ENCODE measurements at places on chromosomes 6 and 20.

- DNase-seq: no peak
These were observed 82.4 kb upstream of the SMLR1 start for GRCh38 chr6:130744576-130745366.

DNA sequence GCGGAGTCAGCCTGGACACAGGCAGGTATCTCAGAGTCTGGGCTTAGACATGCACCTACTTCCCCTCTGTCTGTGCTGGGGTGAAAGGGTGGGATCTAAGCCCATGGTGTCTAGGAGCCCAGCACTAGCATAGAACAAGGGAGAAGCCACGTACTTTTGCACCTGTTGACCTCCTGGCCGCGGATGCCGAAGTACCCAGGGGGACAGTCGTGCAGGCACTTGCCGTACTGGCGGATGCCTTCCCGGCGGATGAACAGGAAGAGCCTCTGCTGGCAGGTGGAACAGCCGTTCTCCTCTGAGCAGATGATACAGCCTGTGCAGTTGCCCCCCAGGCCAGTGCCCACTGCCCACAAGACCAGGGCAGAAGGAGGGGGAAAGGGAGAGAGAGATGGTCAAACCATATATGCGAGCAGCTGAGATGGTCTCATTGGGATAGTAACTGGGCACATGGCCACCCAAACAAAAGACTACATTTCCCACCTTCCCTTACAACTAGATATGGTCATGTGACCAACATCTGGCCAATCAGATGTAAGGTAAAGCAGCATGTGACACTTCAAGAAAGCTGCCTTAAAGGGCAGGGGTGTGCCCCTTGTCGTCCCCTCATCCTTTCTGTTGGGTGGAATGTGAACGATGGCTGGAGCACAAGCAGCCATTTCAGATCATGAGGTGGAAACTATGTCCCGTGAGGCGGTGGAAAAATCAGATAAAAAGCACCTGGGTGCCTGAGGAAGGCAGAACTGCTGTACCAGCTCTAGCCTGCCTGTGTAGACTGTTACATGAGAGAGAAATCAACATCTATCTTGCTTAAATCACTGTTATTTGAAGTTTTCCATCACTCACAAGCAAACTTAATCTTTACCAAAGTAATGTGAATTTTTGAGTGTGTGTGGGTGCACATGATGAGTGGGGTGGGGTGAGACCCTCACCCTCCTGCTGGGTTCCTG lies 34.0 kb downstream of the RSPO4 start:
- no peak for DNase-seq

DNA sequence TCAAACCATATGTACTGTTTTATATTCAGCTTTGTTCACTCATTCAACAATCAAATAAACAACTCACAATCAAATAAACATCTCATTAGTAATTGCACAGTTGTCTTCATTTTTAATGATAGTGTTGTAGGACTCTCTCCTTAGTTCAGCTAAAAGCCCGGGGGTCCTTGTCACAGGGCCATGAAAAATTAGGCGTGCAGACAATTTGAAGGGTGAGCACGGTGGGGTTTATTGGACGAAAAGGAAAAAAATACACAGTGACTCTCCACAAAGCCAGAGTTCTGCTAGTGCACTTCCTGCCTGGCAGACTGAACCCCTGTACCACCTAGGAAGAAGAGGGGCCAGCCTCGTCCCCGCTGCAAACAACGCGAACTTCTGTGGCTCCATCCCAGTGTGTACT lies 257.6 kb upstream of the FLRT3 start:
- DNase-seq: no peak

DNA sequence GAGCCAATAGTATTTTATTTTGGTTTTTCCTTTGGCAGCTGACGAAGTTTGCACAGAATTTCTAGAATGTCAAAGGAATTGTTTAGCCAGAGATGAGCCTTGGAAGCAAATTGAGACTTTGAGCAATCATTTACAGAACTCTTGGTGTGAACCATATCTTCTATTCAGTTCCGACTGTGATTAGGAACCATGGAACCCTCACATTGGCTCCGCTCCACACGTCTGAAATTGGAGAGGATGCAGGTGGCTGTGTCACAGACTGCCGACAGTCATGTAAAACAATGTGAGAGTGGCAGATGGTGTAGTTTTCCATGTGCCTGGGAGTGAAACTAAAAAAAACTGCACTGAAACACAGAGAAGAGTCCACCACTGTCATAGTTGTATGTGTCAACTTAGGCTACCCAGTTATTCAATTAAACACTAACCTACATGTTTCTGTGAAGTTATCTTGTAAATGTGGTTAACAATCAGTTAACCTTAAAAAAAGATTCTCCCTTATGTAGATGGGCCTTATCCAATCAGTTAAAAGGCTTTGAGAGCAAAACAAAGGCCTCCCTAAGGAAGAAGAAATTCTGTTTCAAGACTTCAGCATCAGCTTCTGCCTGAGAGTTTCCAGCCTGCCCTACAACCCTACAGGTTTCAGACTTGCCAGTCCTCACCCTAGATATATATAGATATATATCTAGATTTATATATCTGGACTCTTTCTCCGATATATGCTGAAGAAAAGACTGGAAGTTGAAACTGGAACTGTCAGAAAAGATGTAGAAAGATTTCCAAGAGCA lies 3.3 kb upstream of the HMGN4 start:
- DNase-seq: no peak

- no peak for DNase-seq
These were observed 86.6 kb upstream of the QKI start for GRCh38 chr6:163327921-163328320.

DNA sequence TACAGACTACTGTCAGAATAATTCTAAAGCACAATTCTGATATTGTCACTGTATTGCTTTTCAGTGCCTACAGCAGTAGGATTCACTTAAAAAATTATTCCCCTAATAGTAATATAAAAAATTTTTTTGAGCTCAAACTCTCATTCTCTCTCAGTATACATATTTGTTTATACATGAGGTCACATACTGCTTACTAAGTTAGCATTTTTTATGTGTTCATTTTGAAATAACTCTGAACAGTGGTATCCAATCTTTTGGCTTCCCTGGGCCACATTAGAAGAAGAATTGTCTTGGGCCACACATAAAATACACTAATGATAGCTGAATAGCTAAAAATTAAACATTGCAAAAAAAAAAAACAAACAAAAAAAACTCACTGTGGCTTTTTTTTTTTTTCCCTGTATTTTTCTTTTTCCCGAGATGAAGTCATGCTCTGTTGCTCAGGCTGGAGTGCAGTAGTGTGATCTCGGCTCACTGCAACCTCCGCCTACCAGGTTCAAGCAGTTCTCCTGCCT lies 38.6 kb downstream of the ASXL1 start:
- no peak for DNase-seq

- no peak for DNase-seq
These were observed 513.3 kb upstream of the NOX3 start for GRCh38 chr6:155968921-155969320.

GRCh38 chr20:32635764-32636163 lies 38.0 kb downstream of the C20orf203 start:
- no peak for DNase-seq

DNA sequence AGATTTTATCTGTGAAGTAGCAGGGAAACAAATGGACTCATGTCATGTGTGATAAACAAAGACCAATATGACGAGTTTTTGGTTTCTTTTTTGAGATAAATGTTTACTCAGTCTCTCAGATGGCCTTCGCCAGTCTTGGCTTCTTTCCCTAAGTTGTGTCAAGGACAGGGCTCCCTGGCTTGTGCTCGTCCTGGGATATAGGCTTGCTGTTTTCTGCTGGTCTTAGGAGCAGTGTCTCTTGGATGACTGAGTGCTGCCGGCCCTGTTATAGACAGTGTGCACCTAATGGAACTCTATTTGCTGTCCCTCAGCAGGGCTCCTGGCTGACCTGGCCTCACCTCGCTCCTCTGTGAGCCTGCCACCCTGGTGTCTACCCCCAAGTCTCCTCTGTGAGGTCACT lies 324.1 kb upstream of the SYNCRIP start:
- DNase-seq: no peak

DNA sequence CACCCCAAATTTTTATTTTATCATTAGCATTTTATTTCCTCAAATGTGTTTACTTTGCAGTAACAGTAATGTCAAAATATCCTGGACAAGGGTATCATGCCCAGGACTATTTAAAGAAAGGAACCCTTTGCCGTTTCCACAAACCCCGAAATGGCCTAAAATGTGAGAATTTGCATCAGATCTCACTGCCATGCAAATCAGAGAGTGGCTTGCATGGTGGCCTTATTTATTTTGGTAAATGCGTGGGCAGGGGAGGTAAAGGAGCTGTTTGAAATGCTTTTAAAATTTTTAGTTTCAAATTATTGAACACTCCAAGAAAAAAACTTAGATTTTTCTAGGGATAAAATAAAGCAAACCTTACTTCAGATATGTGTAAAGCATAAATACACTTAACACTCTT lies 43.8 kb downstream of the ADAT2 start:
- no peak for DNase-seq

DNA sequence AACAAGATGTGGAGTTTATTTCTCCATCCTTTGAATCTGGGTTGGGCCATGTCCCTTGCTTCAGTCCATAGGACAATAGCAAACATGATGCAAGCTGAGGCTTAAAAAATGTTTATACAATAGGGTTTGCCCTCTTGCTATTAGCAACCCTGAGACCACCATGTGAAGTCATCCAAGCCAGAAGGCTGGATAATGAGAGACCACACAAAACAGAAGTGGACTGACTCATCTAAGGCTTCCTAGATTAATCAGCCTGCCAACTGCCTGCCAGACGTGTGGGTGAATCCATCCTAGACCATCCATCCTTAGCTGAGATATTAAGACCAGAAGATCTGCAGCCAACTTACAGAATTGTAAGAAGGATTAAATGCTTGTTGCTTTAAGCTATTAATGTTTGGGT lies 38.1 kb upstream of the ISM1 start:
- DNase-seq: no peak

DNA sequence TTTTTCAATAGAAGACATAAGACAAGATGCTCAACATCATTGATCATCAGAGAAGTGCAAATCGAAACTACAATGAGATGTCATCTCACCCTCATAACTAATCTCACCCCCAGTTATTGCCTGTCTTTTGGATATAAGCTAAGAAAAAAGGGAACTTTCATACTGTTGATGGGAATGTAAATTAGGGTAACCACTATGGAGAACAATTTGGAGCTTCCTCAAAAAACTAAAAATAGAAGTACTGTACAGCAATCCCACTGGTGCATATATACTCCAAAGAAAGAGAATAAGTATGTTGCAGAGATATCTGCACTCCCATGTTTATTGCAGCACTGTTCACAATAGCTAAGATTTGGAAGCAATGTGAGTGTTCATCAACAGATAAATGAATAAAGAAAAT lies 26.4 kb upstream of the PHF3 start:
- DNase-seq: no peak

DNA sequence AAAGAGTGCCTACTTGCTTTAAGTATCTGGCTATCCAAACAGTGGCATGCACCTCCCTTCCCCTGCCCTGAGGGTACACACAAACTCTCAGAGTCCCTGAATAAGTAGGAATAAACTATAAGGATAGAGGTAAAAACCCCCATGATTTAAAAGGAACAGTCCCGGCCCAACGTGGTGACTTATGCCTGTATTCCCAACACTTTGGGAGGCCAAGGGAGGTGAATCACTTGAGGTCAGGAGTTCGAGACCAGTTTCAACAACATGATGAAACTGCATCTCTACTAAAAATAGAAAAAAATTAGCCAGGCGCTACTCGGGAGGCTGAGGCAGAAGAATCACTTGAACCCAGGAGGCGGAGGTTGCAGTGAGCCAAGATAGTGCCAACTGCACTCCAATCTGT lies 22.2 kb downstream of the SAMHD1 start:
- no peak for DNase-seq

DNA sequence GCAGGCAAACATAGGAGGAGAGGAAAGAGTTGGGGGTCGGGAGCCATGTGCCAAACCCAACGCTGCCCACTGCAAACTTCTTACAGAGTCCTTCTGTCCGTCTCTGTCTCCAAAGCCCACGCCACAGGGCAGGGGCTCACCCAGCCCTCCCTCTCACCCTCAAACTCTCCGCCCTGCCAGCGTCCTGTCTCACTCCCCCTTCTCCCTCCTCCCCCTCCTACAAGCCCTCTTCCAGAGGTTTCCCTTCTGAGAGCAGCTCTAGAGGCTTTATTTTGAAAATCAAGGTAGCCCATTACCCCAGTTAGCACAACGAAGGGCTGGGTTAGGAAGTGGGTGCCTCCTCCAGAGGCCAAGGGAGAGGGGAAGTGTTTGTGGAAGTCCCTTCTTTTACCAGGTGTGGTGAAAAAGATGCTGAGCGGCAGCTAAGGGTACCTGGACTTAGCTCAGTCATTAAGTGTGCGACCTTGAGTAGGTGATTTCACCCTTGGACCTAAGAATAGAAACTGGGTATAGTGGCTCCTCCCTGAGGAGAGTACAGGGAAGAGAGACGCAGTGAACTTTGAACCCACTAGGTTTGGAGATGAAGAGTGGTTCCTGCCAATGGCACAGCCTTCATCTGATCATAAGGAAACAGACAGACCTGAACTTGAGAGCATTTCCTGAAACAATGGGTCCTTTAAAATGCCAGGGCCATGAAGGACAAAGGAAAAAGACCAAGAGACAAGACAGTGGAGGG lies 123.8 kb downstream of the BANF2 start:
- DNase-seq: no peak

GRCh38 chr6:75372884-75373283 lies 88.3 kb upstream of the TMEM30A start:
- no peak for DNase-seq

GRCh38 chr20:16571333-16571732 lies 1.9 kb downstream of the KIF16B start:
- DNase-seq: no peak

DNA sequence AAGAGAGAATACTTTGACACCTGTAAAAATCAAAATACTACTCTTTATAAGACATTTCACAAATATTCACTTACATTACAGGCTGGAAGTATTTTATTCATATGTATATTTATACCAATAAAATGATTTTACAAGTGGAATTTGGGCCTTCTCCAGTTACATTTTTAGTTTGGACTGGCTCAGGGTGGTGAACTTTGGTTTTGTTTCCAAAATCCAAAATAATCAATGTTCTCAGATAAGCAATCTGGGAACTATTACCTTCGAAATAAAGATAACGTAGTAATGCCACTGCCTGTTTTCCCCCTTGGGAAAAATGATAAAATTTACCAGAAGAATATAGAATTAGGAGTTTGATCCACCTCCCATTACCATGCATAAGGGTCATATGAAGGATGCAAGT lies 31.6 kb upstream of the SCGN start:
- no peak for DNase-seq

DNA sequence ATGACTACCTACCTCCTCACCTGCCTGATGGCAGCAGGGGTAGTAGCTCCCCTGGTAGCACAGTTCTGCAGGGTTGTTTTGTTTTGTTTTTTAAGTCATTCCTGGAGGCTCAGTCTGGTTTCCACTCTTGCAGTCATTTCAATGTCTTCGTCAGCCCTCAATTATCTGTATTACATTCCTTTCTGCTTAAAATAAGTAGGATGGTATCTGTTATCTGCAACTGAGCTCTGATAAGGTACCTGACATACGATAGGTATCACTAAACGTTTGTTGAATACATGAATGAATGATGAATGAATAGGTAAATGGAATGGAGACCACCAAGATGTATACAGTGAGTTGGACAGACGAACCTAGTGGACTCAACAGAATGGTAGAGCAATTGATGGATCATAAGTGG lies 7.2 kb upstream of the CLPSL2 start:
- no peak for DNase-seq

Measured in CD4-positive, alpha-beta T cell treated with Interleukin-6 at 100 ng/mL for 8 hours (primary cell).